ENCODE measurements at places on chromosomes 13 and 19.

DNA sequence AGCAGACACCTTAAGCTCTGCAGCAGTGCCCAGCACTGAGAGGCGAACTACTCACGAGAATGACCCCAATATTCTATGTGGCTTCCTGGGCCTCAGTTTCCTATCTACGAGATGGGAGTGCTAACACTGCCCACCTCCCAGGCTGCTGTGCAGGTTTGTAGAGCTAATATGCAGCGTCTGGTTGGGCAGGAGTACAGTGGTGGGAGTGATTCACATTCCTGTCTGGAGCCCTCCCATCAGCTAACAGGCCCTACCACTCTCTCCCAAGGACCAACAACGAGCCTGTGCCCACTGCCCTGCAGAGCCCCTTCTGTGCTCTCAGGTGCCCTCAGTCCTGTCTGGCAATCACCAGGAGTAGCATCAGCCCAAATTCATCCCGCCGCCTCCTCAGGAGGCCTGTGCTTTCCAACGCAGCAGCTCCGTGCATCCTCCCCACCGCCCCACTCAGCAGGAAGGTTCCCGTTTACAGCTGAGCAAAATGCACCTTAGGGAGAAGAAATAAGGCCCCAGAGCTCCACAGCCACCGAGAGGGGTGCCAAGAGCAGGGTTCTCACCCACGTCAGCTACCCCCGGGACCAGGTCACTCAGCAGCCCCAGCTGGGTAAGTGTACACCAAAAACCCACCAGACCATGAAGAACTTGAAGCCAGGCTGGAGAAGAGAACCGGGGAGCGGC is 6.6 kb downstream of the AKT2 start:
- no peaks in the 10 kb centered on the region for H3K36me3 ChIP-seq
- no peaks in the 10 kb centered on the region for H3K27me3 ChIP-seq
- H3K27ac ChIP-seq, result peak overlapping the region; percentile 76
- H3K4me3 ChIP-seq, result peak overlapping the region; percentile 40
- no peak for DNase-seq
- peaks cover 78% of the 10 kb centered on the region for H3K4me1 ChIP-seq

- H3K4me1 ChIP-seq, result peaks cover 12% of the 10 kb centered on the region
- no peak overlapping the region for H3K4me3 ChIP-seq
- peaks cover 21% of the 10 kb centered on the region for H3K36me3 ChIP-seq
- H3K27ac ChIP-seq, result no peak overlapping the region
Observed at GRCh38 chr13:112873851-112874750, 94.9 kb upstream of the MCF2L start.

GRCh38 chr19:5358173-5358800 is 17.7 kb upstream of the PTPRS start:
- H3K36me3 ChIP-seq, result no peaks in the 10 kb centered on the region
- H3K4me3 ChIP-seq, result no peak overlapping the region
- no peak overlapping the region for H3K27ac ChIP-seq
- H3K4me1 ChIP-seq, result no peaks in the 10 kb centered on the region
- H3K27me3 ChIP-seq, result peaks cover 1% of the 10 kb centered on the region

DNA sequence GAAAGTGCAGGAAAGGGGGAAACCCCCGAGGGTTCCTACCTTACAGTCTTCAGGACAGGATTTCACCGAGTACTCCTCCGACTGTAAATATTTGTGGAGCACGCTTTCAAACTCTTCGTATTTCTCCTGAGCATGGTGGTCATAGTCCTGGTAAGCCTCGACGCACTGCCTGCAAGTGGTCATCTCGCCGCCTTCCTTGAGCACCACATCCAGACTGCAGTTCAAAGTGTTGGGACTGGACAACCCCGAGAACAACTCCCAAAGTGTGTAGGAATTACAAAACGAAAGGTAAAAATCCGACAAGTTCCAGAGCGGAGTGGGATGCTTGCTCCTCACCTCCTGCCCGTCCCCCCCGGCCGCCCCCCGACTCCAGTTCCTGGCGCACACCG is 349.7 kb downstream of the LIG4 start:
- H3K4me1 ChIP-seq, result peaks cover 30% of the 10 kb centered on the region
- H3K4me3 ChIP-seq, result peak overlapping the region; percentile 48
- no peak for DNase-seq
- peaks cover 56% of the 10 kb centered on the region for H3K27me3 ChIP-seq
- H3K27ac ChIP-seq, result no peak overlapping the region

DNA sequence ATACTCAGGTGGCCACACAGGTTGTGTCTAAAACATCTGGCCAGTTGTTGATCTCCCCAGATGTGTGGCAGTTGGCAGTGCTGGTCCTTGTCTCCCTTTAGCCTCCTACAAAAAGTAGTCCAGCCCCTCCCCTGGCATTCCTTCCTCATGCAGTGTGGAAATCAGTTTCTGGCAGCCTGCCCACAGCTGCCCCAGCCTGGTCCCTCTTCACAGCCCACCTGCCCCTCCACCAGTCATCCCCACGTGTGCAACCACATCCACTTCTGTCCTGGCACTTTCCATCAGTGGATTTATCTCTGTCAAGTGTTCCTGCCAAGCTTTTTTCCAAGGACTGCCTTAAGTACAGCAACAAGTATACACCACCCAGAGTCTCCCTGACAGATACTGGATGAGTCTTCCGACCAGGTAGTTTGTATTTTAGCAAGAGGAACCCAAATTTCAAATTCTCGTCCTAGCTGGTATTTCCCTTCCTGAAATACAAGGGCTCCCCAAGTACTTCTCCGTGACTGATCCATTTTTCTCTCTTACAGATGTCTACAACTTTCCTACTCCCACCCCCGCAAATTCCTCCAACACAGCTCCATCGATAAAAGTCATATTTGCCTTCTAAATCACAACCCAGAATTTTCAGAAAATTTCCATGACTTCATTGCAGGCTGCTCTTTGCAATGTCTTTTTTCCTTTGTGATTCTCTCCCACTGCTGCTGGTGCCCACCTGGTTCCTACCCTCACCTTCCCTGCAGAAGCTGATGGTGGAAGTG is 313.5 kb downstream of the FOXO1 start:
- no peak for DNase-seq
- peak overlapping the region; percentile 80 for H3K27ac ChIP-seq
- H3K36me3 ChIP-seq, result no peaks in the 10 kb centered on the region
- no peaks in the 10 kb centered on the region for H3K27me3 ChIP-seq

DNA sequence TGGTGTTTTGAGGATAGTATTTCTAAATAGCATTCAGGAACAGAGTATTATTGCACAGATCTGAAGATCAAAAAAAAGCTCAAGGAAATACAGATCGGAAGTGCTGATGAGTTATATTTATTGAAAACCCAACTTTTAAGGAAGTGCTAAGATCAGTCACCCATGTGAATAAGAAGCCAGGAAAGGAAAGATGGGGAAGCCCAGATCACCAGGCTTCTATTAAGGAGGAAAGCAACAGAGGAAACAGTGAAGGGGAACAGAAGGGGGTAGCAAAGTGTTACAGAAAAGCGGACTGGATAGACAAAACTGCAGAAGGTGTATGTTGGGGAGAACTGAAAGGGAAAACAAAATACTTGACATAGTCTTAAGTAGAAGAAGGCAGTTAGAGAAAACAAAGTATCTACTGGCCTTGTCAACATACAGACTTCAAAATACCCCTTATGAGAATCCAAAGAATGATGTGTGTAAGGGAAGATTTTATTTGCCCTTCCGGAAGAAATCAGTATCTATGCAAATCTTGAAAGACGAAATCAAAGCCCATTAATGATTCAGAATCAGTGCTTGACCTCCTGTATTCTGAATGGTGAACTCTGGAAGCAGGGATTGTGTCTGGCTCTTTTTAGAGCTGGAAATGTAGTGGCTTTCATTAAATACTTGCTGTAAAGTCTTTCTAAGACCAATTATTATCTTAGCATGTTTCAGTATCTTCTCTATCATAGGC is 12.1 kb downstream of the UFM1 start:
- peaks cover 12% of the 10 kb centered on the region for H3K4me1 ChIP-seq
- H3K27ac ChIP-seq, result no peak overlapping the region
- no peaks in the 10 kb centered on the region for H3K36me3 ChIP-seq
- no peak overlapping the region for H3K4me3 ChIP-seq

DNA sequence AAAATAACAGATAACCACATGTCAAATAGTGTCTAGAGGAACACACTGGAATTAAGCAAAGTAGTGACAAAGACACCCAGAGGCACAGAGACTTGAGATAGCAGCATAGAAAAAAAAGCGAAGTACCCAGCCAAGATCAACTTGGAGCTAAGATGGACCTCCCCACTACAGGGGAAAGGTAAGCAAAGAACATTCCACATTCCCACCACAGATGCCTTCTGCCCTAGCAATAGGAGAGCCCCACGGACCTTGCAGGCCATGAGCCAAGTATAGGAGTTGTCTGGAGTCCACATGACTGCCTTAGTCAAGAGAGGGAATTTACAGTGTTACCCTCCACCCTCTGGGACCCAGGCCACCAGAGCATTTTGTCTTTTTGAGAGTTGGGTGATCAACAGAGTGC is 110.7 kb upstream of the SPRY2 start:
- no peak overlapping the region for H3K27ac ChIP-seq
- no peaks in the 10 kb centered on the region for H3K36me3 ChIP-seq
- H3K4me1 ChIP-seq, result no peaks in the 10 kb centered on the region
- no peak overlapping the region for H3K4me3 ChIP-seq

DNA sequence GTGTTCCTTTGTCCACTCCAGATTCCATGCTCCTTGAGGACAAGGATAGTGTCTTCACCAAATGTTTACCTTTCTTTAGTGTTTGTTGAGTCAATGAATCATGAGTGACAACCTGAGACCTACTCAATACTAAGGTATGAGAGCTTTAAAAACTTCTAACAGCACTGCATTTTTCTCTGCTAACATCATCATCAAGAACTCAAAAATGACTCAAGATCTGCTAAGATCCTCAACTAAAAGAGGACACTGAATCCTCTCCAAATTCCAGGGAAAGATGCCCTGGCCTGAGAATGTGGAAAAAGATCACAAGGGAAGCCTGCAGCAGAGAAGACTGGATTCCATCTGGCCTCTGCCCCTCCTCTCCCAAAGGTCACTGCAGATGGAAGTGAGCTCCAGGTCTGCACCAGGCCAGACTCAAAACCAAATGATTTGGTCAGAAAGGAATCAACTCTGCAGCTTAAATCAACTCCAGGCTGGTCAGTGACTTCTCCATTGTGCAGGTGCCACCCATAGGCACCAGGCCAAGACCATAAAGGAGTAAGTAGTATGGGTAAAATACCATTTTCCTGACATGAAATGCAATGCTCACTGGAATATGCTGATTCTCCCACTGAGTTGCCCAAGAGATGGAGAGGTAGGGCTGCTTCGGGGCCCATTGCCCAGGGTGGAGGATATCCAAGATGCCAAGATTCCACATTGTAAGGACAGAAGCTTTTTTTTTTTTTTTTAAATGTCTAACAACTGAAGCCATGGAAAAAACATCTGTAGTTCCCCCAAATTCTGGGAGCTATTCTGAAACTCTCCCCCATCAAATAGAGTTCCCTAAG is 89.5 kb upstream of the DOCK9 start:
- peaks cover 6% of the 10 kb centered on the region for H3K4me1 ChIP-seq
- DNase-seq, result no peak
- H3K36me3 ChIP-seq, result no peaks in the 10 kb centered on the region
- no peak overlapping the region for H3K4me3 ChIP-seq
- H3K27ac ChIP-seq, result peak overlapping the region; percentile 66
- no peaks in the 10 kb centered on the region for H3K27me3 ChIP-seq

DNA sequence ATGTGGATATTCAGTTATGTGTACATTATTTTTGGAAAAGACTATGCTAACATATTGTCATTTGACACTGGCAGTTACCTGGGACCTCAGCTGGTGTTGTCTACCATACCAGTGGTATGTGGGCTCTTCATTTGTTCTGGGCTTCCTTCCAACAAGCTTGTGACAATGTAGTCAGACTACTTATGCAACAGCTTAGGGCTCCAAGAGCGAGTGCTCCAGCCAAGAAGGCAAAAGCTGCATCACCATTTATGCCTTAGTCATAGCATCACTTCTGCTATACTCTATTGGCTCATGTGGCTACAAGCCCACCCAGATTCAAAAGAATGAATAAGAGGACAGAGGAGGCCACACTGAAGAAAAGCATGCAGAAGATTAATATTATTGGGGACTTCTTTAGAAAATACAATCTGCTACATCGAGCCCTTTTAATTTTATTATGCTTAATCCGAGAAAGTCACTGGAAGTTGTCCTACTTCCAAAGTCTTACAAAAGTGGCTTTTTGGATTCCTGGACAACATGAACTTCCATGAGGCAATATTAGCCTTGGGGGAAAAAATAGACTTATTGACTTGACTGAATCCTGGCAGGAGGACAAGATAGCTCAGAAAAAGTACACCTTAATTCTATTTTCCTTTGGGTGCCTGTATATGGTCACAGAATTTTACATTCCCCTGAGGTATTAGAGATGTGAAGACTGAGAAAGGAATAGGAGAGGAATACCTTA is 529.4 kb upstream of the HTR2A start:
- no peak for DNase-seq
- H3K4me1 ChIP-seq, result no peaks in the 10 kb centered on the region
- H3K27me3 ChIP-seq, result no peaks in the 10 kb centered on the region
- no peak overlapping the region for H3K4me3 ChIP-seq

GRCh38 chr13:86946734-86947133 is 724.4 kb upstream of the SLITRK5 start:
- H3K36me3 ChIP-seq, result no peaks in the 10 kb centered on the region
- no peak overlapping the region for H3K4me3 ChIP-seq
- DNase-seq, result no peak
- H3K27ac ChIP-seq, result no peak overlapping the region
- H3K27me3 ChIP-seq, result no peaks in the 10 kb centered on the region

- H3K27ac ChIP-seq, result no peak overlapping the region
- H3K27me3 ChIP-seq, result no peaks in the 10 kb centered on the region
- no peak for DNase-seq
Observed at GRCh38 chr19:7385062-7385461, 36.3 kb downstream of the ARHGEF18 start.

GRCh38 chr13:53052675-53053074 is 24.1 kb downstream of the OLFM4 start:
- no peak overlapping the region for H3K27ac ChIP-seq
- no peak for DNase-seq
- no peaks in the 10 kb centered on the region for H3K27me3 ChIP-seq
- H3K4me1 ChIP-seq, result no peaks in the 10 kb centered on the region
- no peak overlapping the region for H3K4me3 ChIP-seq

DNA sequence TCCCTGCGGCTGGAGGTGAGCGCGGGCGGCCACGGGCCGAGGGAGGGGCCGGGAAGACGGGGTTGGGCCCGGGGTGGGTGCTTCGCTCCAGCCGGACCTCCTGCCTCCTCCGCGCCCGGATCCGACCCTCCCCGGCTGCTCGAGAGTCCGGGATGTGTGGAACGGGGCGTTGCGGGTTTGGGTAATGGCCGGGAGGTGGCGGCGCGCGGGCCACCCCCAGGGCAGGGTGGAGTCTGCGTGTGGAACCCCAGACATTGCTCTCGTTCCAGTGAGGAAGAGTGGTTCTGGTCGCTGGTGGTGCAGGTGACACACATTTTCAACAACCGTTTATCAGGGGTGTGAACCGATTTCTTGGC is 38.8 kb downstream of the ARHGEF7 start:
- H3K27ac ChIP-seq, result peak overlapping the region; percentile 97
- H3K27me3 ChIP-seq, result no peaks in the 10 kb centered on the region
- H3K36me3 ChIP-seq, result no peaks in the 10 kb centered on the region
- H3K4me1 ChIP-seq, result peaks cover 38% of the 10 kb centered on the region
- DNase-seq, result no peak

- DNase-seq, result no peak
- no peaks in the 10 kb centered on the region for H3K36me3 ChIP-seq
- H3K4me1 ChIP-seq, result peaks cover 12% of the 10 kb centered on the region
- no peak overlapping the region for H3K4me3 ChIP-seq
- peak overlapping the region; percentile 50 for H3K27ac ChIP-seq
Observed at GRCh38 chr19:39336483-39336882, 640 bp upstream of the GMFG start.

- DNase-seq, result no peak
- H3K27me3 ChIP-seq, result no peaks in the 10 kb centered on the region
- no peak overlapping the region for H3K27ac ChIP-seq
Observed at GRCh38 chr19:7992575-7992974, 12.9 kb downstream of the ELAVL1 start.

Data from esophagus muscularis mucosa (tissue), 4 donors.